ENCODE measurements at places on chromosomes 3 and 15. TPM values are rescaled to one million over a fixed set of nuclear protein-coding genes. Genes with fewer than 3 reads are reported as not detected.
A peak's percentile ranks its signal among the peaks of the same experiment; 100 is the strongest.

The EFCC1 gene
- 0.78 TPM for total RNA-seq

- H3K36me3 ChIP-seq: no peaks in the 10 kb centered on the region
- H3K4me3 ChIP-seq: no peak overlapping the region
- no peaks in the 10 kb centered on the region for H3K27me3 ChIP-seq
- no peaks in the 10 kb centered on the region for H3K4me1 ChIP-seq
- no peak overlapping the region for H3K27ac ChIP-seq
- DNase-seq: no peak
Observed at GRCh38 chr3:40718209-40718608, 193.4 kb downstream of the ZNF621 start.

The CYP1A2 gene
- total RNA-seq: not detected

DNA sequence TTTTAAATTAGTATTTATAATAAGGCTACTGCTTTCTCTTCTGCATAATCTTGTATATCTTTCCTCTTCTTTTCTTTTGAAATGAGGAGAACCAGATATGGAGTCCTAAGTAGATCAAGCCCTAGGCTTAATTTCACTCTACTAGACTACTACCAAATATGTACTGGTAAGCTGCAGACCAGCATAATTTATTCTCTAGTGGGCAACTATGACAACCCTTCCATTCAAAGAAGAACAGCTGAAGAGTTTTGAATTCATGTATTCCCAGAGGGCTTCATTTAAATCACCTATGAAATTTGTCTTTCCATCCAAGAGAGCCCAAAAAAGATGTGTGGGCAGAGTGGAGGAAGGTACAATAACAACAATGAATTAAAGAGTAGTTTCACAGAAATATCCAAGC, 10.0 kb downstream of the RAD18 start:
- no peaks in the 10 kb centered on the region for H3K4me1 ChIP-seq
- no peak for DNase-seq
- no peak overlapping the region for H3K27ac ChIP-seq
- H3K36me3 ChIP-seq: peaks cover 23% of the 10 kb centered on the region

GRCh38 chr3:109161487-109162123, 25.1 kb downstream of the C3orf85 start:
- no peak for DNase-seq
- H3K4me3 ChIP-seq: no peak overlapping the region
- H3K27me3 ChIP-seq: no peaks in the 10 kb centered on the region
- H3K36me3 ChIP-seq: no peaks in the 10 kb centered on the region
- no peak overlapping the region for H3K27ac ChIP-seq
- no peaks in the 10 kb centered on the region for H3K4me1 ChIP-seq

DNA sequence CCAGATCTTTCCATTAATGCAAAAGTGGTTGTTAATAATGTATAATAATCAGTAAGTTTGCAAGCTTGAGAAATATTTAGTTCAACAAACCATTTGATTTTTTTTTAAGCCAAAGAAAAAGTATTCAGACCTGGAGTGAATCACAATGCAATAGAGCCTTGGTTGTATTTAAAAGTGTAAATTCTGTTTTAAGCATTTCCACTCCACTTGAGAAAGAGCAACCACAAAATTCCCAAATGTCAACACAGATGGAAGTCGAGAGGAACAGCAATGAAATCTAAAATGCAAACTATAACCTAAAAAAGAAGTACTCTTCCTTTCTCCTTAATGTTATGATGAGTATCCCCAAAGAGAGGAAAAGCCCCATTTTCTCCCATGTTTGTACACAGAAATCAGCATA, 20.2 kb downstream of the GBE1 start:
- no peaks in the 10 kb centered on the region for H3K27me3 ChIP-seq
- no peak overlapping the region for H3K27ac ChIP-seq
- no peak overlapping the region for H3K4me3 ChIP-seq
- H3K4me1 ChIP-seq: no peaks in the 10 kb centered on the region
- H3K36me3 ChIP-seq: no peaks in the 10 kb centered on the region
- no peak for DNase-seq

The ENTPD3 gene
- total RNA-seq: 0.37 TPM

DNA sequence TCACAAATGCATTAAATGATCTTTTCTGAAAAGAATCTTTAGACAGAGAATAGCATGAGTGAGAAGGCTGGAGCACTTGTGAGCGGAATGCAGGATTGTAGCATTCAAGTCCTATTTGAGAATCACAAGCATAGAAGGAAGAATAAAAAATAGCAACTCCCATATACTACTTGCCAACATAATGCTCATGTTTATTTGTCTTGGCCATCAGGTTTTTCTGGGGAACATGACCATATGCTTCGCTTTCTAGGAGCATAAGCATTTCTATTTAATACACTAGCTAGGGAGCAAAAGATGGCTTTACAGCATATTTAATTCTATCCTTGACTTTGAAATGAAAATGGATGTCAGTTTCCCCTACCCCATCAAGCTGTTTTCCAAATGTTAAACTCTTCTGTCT, 170.3 kb upstream of the MITF start:
- H3K4me3 ChIP-seq: no peak overlapping the region
- H3K27ac ChIP-seq: no peak overlapping the region
- H3K36me3 ChIP-seq: no peaks in the 10 kb centered on the region
- DNase-seq: no peak

The CCR4 gene
- 0.11 TPM for total RNA-seq

- H3K36me3 ChIP-seq: no peaks in the 10 kb centered on the region
- H3K4me3 ChIP-seq: no peak overlapping the region
- no peaks in the 10 kb centered on the region for H3K27me3 ChIP-seq
- no peak overlapping the region for H3K27ac ChIP-seq
Observed at GRCh38 chr3:24475925-24476324, 18.7 kb downstream of the THRB start.

GRCh38 chr3:72353236-72354128, 494.8 kb downstream of the SHQ1 start:
- DNase-seq: peak; percentile 32
- no peak overlapping the region for H3K27ac ChIP-seq
- no peaks in the 10 kb centered on the region for H3K4me1 ChIP-seq

DNA sequence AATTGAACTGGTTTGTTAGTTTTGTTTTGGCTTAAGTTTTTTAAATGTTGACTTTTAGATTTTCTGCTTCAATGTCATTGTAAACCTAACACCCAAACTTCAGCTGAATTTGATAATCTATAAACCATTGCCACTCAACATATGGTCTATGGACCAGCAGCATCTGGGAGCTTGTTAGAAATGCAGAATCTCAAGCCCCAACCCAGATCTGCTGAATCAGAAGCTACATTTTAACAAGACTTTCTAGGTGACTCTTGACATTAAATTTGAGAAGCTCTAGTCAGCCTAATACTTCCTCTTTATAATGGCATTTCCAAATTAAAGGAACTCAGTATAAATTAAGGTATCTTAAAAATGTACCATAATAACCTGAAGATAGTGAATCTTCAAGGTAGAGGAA, 96.5 kb upstream of the THRB start:
- no peak overlapping the region for H3K4me3 ChIP-seq
- no peak overlapping the region for H3K27ac ChIP-seq
- no peaks in the 10 kb centered on the region for H3K4me1 ChIP-seq
- no peak for DNase-seq

DNA sequence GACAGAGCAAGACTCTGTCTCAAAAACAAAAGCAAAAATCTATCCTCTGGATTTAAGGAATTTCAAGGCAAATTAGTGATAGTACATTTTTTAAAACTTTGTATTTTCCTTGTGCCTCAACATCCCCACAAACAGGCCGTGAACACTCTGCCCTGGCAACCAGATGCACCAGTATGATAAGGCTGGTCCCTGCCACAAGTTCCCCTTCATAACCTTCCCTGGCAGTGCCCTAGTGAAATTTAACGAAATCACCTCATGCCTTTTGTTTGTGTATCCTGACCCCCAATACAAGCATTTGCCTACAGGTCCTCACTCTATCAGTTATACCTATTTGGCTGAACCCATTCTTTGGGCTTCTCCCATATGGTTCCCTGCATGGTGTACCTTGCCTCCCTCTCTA, 107.4 kb upstream of the FLNB start:
- H3K27ac ChIP-seq: no peak overlapping the region
- H3K36me3 ChIP-seq: peaks cover 36% of the 10 kb centered on the region
- H3K4me3 ChIP-seq: no peak overlapping the region
- no peak for DNase-seq
- no peaks in the 10 kb centered on the region for H3K27me3 ChIP-seq
- H3K4me1 ChIP-seq: no peaks in the 10 kb centered on the region

- H3K4me1 ChIP-seq: no peaks in the 10 kb centered on the region
- H3K27me3 ChIP-seq: no peaks in the 10 kb centered on the region
- H3K36me3 ChIP-seq: no peaks in the 10 kb centered on the region
- H3K4me3 ChIP-seq: no peak overlapping the region
Observed at GRCh38 chr3:71104121-71104541, 479.4 kb downstream of the FOXP1 start.

GRCh38 chr15:41934843-41935242, 37.5 kb downstream of the EHD4 start:
- no peak overlapping the region for H3K27ac ChIP-seq
- no peaks in the 10 kb centered on the region for H3K27me3 ChIP-seq
- H3K4me3 ChIP-seq: no peak overlapping the region
- H3K36me3 ChIP-seq: peaks cover 27% of the 10 kb centered on the region

DNA sequence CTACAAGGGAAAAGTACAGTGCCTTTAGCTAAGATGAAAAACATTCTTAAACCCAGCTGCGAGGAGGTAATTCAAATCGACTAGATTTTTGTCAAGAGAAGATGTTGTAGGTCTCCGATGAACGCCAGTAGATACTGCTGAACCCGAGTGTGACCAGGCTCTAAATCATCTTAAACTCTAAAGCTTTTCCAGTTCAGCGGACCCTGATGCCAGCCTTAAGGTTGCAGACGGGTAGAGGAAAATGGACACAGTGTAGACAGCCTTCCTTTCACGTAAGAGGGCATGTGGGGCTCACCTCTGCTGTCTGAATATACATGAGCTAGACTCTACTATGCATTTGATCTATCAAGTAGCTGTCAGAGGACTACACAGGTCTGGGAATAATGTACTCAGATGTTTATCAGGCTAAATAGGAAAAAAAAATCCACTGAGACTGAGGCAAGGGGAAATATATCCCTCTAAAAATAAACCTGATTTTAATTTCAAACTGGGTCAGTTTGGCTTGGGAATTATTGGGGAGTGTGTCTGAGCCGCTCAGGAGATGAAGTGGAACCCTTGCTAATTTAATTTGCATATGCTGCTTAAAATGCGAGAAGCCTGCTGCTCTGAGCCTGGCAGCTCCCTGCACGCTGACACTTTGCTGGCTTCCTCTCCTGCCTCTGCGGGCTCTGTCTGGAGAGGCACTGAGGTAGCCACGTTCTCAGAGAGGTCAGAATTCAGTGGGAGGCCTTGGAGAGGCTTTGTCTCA, 151.9 kb downstream of the CADPS start:
- peak; percentile 74 for DNase-seq
- H3K4me3 ChIP-seq: no peak overlapping the region
- H3K27me3 ChIP-seq: no peaks in the 10 kb centered on the region
- H3K4me1 ChIP-seq: no peaks in the 10 kb centered on the region
- H3K27ac ChIP-seq: peak overlapping the region; percentile 24

DNA sequence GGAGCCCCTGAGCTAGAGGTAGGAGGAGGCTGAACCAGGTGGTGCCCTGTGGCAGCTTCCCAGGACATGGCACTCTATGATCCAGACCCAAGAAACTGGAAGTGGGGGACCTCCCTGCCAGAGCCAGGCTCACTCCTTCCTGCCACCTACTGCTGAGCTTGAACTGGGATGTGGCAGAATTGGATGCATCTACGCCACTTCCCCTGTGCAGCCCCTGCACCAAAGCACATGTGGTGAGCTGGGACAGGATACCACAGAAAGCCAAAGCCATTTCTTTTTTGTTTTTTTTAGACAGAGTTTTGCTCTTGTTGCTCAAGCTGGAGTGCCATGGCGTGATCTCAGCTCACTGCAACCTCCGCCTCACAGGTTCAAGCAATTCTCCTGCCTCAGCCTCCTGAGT, 518.0 kb upstream of the PPP2R3A start:
- no peak overlapping the region for H3K27ac ChIP-seq
- peaks cover 28% of the 10 kb centered on the region for H3K27me3 ChIP-seq

The TARS3 gene
- 15.1 TPM for total RNA-seq

DNA sequence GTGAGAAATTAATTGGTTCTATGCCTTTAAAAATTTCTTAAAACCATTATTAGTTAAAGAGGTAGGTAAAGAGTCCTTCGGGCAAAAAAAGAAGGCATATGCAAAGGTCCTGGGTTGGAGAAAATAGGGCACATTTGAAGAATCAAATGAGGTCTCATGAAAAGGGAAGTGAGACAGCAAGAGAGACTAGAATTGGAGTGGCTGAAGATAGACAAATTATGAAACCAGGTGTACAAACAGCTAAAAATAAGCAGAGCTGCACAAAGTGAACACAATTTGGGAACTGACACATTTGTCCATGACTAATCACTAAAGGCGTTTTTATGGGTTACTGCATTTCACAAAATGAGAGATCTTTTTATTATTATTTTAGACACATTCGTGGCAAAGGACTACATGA, 581.2 kb downstream of the PYDC2 start:
- DNase-seq: no peak
- no peaks in the 10 kb centered on the region for H3K4me1 ChIP-seq
- no peaks in the 10 kb centered on the region for H3K36me3 ChIP-seq
- no peak overlapping the region for H3K4me3 ChIP-seq
- H3K27me3 ChIP-seq: no peaks in the 10 kb centered on the region

The GOLGA6A gene
- total RNA-seq: 0.25 TPM

- H3K4me1 ChIP-seq: peaks cover 3% of the 10 kb centered on the region
- no peaks in the 10 kb centered on the region for H3K36me3 ChIP-seq
- DNase-seq: peak; percentile 45
- no peak overlapping the region for H3K4me3 ChIP-seq
Observed at GRCh38 chr3:9087831-9088413, 124.7 kb upstream of the RAD18 start.

DNA sequence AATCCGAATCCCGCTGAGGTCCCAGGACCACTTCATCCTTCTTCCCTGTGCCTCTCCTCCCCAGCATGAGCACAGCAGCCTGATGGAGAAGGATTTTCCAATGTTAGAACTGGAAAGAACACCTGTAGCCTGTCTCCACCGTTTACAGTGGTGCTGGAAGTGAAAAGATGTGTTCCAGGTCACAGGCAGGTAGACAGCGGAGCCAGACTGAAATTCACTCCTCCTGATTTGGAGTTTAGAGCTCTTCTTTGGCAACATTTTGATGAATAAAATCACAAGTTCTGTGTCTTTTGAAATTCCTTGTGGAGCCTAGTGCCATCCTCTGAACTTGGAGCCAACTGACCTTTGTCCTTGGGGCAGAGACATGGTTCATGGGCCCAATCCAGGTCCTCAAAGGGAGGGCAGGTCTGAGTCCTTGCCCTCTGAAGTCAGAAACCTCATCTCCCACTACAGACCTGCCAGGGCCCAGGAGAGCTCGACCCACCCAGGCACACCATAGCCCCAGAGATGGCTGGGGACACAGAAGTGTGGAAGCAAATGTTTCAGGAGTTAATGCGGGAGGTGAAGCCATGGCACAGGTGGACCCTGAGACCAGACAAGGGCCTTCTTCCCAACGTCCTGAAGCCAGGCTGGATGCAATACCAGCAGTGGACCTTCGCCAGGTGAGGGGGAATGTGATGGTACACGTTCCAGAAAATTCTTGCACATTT, at the start of gene RTP3:
Gene RTP3, plus strand, starts transcription at position 421 of the 710 bp plus-strand sequence. Its CDS starts 87 bp downstream, at position 508.
- H3K4me3 ChIP-seq: no peak within 1 kb of the TSS
- no peaks in the 10 kb centered on the region for H3K4me1 ChIP-seq
- no peaks in the 10 kb centered on the region for H3K27me3 ChIP-seq
- H3K36me3 ChIP-seq: no peaks in the 10 kb centered on the region
- DNase-seq: no peak
- H3K27ac ChIP-seq: no peak within 1 kb of the TSS
